ENCODE measurements at places on chromosomes 7 and 10.

DNA sequence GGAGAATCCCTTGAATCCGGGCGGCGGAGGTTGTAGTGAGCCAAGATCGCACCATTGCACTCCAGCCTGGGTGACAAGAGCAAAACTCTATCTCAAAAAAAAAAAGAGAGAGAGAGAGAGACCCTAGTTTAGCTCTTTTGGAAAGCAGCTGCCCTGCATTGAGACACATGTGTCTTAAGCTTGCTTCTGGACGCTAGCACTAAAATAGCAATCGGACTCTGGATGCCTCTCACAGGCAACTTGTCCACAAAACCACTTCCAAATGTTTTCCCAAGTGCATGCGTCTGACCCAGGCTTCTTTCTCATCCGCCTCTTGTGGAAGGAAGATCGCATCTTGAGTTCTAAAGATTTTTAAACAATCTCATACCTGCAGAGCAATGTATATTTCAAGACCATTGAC lies 182.7 kb downstream of the CUX1 start:
- DNase-seq: no peak

- DNase-seq: no peak
Observed at GRCh38 chr7:39888171-39888853, 61.7 kb upstream of the CDK13 start.

DNA sequence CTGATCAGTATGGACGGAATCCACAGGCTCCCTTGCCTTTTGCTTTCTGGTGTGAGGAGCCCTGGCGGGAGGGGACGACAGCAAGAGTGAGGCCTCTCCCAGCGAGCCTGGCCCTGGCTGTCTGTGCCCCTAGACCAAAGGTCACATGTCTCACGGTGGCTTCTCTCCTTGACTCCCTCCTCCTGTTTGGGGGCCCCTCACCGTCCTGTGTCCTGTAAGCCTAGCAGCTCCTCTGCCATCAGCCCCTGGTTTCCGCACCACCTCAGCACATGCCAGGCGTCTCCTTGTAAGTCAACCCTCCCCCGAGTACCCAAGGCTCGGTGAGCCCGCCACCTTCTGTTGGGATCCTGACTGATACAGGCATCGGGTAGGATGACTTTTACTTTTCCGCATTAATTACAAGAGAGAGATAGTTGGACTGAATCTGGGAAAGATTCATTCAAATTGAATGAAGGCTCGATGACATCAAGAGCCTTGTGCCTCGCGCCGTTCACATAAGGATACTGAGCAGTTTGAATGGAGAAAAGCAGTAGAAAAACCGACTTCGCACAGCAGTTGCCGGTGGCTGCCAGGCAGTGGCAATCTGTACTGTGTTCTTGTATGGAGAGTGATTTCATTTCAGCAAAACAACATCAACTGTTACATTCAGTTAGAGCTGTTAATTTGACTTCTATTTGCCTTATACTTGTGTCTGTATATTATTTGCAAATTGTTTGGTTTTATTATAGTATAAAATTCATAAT lies 119.8 kb downstream of the XRCC2 start:
- DNase-seq: no peak

DNA sequence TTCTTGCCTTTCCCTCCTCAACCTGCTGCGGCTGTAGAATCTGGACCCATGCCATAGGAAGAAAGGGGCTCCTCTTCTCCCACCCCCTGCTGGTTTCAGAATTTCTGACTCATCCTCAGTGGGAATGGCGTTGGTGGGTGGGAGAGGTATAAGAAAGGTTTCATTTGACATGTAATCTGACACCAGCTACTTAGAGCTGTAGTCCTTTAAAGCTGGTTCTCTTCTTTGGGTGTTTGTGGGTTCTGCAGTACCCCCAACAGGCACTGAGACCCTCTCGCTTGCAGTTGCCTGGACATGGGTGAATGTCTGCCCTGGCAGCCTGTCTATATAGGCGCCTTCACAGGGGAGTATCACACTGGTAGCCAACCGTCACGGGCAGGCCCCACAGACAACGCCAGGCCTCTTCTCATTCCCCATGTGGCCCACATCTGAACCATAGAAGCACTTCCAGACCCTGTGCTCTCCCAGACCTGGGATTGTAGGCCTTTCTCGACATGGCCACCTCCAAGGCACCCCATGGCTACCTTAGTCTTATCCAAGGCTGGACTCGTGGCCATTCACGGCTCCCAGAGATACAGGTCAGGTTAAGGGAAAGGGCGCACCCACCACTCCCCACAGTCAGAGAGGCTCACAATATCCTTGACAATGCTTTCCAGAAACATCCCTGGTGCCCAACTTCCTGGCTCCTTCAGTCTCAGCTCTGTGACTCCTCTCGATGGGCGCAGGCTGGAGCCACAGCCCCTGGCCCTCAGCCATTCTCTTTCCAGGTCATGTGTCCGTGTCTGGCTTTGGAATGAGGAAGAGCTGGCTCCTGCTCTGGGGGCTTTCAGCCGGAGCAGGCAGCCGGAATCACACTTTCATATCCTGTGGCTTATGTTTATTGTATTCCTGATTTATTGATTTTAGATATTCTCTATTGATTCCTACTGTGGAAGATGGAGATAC lies 17.5 kb downstream of the ZNF862 start:
- DNase-seq: no peak

GRCh38 chr7:151016942-151017341 lies 7.4 kb downstream of the ATG9B start:
- no peak for DNase-seq
